ENCODE measurements at places on chromosomes 1 and 21.

DNA sequence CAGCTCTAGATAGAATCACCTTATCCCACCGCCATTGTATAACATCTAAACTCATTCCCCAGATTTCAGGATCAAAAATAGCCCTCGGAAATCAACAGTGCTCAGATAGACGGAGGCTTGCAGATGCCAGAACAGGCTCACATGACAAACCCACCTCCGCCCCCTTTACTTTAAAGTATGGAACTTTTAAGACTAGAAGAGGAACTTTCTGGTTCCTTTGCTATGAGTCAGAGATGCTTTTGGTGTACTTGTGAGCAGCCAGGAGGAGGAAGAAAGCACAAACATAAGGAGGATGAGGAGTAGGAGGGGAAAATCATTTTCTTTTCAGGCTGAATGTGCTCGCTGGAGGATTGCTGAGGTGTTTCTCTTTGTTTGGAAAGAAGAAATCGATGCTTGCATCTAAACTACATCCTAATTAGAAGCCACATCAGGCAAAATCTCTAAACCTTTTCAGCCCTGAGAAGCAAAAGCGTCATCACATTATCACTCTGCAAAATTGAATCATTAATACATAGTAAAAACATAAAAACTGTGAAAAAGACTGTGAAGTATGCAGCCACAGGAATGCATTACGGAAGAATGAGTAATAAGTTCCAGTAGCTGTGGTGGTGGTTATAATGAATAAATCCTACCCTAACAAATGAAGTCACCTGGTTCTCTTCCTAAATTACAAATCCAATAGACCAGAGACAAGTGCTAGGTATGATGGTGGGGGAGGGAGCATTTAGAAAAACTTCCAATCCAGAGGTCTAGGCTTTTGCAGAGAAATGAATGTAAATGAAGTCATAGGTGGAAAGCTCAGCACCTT lies 251.3 kb downstream of the KCNH1 start:
- H3K27me3 ChIP-seq: peaks cover 15% of the 10 kb centered on the region
- no peak for DNase-seq
- H3K36me3 ChIP-seq: no peaks in the 10 kb centered on the region

DNA sequence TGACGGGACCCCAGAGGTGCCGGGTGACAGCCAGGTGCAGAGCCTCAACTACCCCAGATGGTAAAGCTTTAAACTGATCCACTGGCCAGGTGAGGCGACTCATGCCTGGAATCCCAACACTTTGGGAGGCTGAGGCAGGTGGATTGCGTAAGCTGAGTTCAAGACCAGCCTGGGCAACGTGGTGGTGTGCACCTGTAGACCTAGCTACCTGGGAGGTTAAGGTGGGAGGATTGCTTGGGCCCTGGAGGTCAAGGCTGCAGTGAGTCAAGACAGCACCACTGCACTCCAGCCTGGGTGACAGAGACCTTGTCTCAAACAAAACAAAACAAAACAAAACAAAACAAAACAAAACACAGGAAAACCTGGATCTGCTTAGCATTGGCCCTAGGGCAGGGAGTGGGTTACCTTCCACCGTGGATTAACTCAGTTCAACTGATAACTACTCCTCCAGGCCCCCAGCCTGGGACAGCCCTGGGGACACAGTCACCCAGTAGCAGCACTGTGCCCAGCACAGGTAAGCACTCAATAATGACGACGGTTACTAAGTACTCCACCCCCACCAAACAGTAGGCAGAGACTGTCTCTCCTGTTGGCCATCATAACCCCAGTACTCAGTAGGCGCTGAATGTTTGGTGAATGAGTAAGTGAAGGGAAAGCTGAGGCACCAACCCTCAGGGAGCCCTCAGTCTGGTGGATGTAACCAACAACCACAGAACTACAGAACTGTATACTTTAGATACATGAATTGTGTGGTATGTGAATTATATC lies 21.6 kb downstream of the SLC66A1 start:
- H3K4me3 ChIP-seq: no peak overlapping the region
- no peaks in the 10 kb centered on the region for H3K36me3 ChIP-seq
- no peak for DNase-seq
- no peaks in the 10 kb centered on the region for H3K27me3 ChIP-seq
- H3K27ac ChIP-seq: no peak overlapping the region

DNA sequence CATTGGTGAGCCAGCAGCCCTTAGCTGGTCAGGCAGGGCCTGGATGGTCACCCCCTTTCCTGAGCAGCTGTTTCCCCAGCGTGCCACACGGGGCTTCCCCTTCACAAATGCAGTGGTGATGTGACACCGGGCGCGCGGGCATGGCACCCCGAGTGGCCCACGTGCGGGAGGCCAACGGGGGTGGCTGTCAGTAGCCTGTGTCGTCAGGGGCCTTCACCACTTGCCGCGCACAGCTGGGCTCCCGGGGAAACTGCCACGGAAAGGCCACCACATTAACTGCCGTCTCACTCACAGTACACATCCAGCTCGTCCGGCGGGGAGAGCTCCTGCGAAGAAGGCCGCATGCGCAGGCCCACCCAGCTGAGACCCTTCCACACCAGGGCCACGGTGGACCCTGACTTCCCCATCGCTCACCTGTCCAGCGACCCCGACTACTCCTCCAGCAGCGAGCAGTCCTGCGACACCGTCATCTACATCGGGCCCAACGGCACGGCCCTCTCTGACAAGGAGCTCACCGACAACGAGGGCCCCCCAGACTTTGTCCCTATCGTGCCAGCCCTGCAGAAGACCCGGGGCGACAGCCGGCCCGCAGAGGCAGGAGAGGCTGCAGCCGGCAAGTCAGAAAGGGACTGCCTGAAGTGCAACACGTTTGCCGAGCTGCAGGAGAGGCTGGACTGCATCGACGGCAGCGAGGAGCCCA lies 530.5 kb downstream of the KIF26B start:
- peaks cover 5% of the 10 kb centered on the region for H3K36me3 ChIP-seq
- H3K4me1 ChIP-seq: no peaks in the 10 kb centered on the region
- H3K4me3 ChIP-seq: no peak overlapping the region
- DNase-seq: no peak
- H3K27ac ChIP-seq: no peak overlapping the region
- peaks cover 19% of the 10 kb centered on the region for H3K27me3 ChIP-seq

DNA sequence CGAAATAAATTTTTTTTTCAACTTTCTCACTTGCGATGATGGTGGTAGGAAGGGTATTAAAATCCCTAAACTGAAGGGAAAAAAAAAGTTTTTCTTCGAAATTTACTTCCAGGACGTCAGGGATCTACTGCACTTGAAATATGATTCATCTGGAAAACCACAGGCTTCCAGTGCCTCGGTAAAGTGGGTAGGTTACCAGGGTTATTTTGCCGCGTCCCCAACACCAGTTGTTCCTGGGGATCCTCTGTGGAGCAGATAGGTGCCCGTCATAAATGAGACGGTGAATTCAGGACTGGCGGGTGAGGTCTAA lies 773 bp downstream of the RABIF start:
- no peak for DNase-seq
- peak overlapping the region; percentile 87 for H3K27ac ChIP-seq
- peak overlapping the region; percentile 87 for H3K4me3 ChIP-seq
- H3K27me3 ChIP-seq: no peaks in the 10 kb centered on the region
- peaks cover 13% of the 10 kb centered on the region for H3K4me1 ChIP-seq

GRCh38 chr1:101907264-101907663 lies 89.5 kb downstream of the OLFM3 start:
- no peaks in the 10 kb centered on the region for H3K4me1 ChIP-seq
- no peaks in the 10 kb centered on the region for H3K36me3 ChIP-seq
- DNase-seq: no peak
- no peak overlapping the region for H3K27ac ChIP-seq

GRCh38 chr1:22739648-22740385 lies 29.2 kb downstream of the EPHB2 start:
- H3K4me3 ChIP-seq: no peak overlapping the region
- H3K27ac ChIP-seq: no peak overlapping the region
- DNase-seq: no peak
- H3K36me3 ChIP-seq: no peaks in the 10 kb centered on the region
- peaks cover 21% of the 10 kb centered on the region for H3K27me3 ChIP-seq

GRCh38 chr1:240455228-240455821 lies 156.6 kb downstream of the GREM2 start:
- H3K4me3 ChIP-seq: no peak overlapping the region
- no peaks in the 10 kb centered on the region for H3K4me1 ChIP-seq
- no peaks in the 10 kb centered on the region for H3K27me3 ChIP-seq
- no peaks in the 10 kb centered on the region for H3K36me3 ChIP-seq
- DNase-seq: peak; percentile 17

DNA sequence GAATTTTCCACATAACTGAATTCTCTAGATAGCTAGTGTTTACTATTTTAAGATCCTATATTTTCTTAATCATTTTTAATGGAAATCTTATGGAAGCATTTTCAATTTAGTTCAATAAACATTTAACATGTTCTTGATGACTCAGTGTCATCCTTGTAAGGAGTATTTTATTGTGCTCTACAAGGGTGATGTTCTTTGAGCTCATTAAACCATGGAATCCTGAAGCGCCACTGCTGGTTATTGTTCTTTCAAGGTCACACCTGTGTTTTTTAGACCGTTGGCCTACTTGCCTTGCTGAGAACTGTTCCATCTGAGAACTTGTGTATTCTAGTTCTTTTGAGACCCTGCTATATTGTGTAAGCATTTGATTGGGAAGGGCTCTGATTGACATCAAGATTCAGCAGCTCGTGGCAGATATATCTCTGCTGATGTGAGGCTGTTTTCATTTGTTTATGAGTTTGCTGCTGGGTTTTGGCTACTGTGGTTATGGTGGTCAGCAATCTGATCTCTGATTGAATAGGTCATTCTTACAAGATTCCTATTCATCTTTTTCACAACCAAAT lies 132.0 kb downstream of the GIPC2 start:
- no peak overlapping the region for H3K27ac ChIP-seq
- no peaks in the 10 kb centered on the region for H3K4me1 ChIP-seq
- peaks cover 2% of the 10 kb centered on the region for H3K27me3 ChIP-seq
- no peak for DNase-seq

DNA sequence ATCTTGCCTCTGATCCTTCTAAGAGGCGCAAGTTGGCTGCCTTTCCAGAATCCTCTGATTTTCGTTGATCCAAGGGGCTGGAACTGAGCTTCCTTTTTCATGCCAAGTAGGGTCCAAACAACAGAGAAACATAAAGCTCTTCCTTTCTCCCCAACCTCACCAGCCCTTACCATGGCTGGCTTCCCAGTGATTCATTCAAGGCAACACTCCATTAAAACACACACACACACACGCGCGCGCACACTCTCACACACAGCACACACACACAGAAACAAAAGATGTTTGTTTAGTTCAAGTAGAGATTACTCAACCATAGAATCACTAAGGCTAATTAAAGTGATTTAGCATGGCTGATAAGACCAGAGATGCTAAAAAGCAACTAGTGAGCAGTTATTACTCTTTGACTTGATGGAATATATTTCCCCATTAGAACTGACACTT lies 13.0 kb upstream of the GUCA2A start:
- peaks cover 40% of the 10 kb centered on the region for H3K36me3 ChIP-seq
- H3K27ac ChIP-seq: no peak overlapping the region
- H3K27me3 ChIP-seq: no peaks in the 10 kb centered on the region
- H3K4me1 ChIP-seq: peaks cover 26% of the 10 kb centered on the region
- DNase-seq: no peak
- H3K4me3 ChIP-seq: no peak overlapping the region

- no peaks in the 10 kb centered on the region for H3K36me3 ChIP-seq
- H3K27ac ChIP-seq: no peak overlapping the region
- DNase-seq: no peak
- H3K4me1 ChIP-seq: peaks cover 7% of the 10 kb centered on the region
- H3K27me3 ChIP-seq: no peaks in the 10 kb centered on the region
- no peak overlapping the region for H3K4me3 ChIP-seq
Measured at GRCh38 chr1:99745061-99745460, 21.4 kb downstream of the FRRS1 start.

GRCh38 chr1:231544943-231545592 lies 16.6 kb downstream of the TSNAX start:
- DNase-seq: no peak
- H3K27ac ChIP-seq: no peak overlapping the region
- no peak overlapping the region for H3K4me3 ChIP-seq
- H3K36me3 ChIP-seq: peaks cover 8% of the 10 kb centered on the region
- no peaks in the 10 kb centered on the region for H3K27me3 ChIP-seq

DNA sequence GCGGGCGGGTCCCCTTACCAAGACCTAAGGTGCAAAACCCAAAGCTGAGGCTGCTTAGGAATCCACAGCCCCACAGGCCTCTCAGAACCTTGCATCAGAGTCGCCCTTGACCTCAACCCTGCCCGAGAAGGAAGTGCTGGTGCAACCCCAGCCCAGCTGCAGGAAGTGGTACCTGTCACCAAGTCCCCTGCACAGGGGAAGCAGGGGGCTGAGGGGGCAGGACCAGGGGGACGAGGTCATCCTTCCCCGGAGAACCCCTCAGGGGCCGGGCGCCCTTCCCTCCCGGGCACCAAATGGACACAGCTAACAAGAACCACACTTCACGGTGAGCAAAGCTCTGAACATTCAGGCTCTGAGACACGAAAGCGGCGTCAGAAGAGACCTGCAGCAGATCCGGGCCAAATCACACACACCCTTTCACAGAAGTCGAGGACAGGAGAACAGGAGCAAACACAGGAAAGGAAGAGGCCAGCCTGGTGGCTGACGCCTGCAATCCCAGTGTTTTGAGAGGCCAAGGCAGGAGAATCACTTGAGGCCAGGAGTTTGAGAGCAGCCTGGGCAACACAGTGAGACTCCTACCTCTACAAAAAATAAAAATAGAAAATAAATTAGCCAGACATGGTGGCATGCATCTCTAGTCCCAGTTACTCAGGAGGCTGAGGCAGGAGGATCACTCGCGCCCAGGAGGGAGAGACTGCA lies 6.4 kb downstream of the ITGB2 start:
- no peaks in the 10 kb centered on the region for H3K36me3 ChIP-seq
- H3K27me3 ChIP-seq: no peaks in the 10 kb centered on the region
- peaks cover 40% of the 10 kb centered on the region for H3K4me1 ChIP-seq
- peak overlapping the region; percentile 86 for H3K4me3 ChIP-seq

- peaks cover 10% of the 10 kb centered on the region for H3K4me1 ChIP-seq
- H3K27me3 ChIP-seq: peaks cover 2% of the 10 kb centered on the region
- no peak for DNase-seq
- H3K27ac ChIP-seq: no peak overlapping the region
- no peak overlapping the region for H3K4me3 ChIP-seq
Measured at GRCh38 chr1:53432611-53433010, 26.6 kb upstream of the DMRTB1 start.

GRCh38 chr1:240122639-240123613 lies 31.2 kb downstream of the FMN2 start:
- H3K27me3 ChIP-seq: no peaks in the 10 kb centered on the region
- H3K36me3 ChIP-seq: no peaks in the 10 kb centered on the region
- H3K27ac ChIP-seq: no peak overlapping the region
- no peak for DNase-seq
- no peak overlapping the region for H3K4me3 ChIP-seq

DNA sequence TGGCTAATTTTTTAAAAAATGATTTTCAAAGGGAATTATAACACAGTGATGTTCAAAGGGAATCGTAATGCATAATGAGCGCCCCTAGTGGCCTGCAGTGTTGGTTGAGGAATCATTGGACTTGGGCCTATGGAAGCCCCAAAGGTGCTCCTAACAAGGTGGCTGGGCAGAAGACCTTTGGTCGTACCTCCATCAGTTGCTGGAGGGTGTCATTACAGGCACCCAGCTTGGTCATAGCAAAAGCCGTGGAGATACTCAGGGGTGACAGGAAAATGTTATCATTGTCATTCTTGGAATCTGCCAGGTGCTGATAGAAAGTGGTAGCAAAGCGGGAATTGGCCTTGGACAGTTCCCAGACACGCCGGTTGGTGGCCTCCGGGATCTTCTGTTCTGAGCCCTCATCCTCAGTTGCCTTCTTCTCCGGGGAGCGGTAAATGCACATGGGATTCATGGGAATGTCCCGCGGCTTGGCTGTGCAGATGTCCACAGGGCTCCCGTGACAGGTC lies 2.7 kb downstream of the SERPINC1 start:
- H3K36me3 ChIP-seq: peaks cover 5% of the 10 kb centered on the region
- no peak overlapping the region for H3K4me3 ChIP-seq
- DNase-seq: no peak
- no peaks in the 10 kb centered on the region for H3K27me3 ChIP-seq
- no peaks in the 10 kb centered on the region for H3K4me1 ChIP-seq
- H3K27ac ChIP-seq: no peak overlapping the region

Data from naive thymus-derived CD8-positive, alpha-beta T cell (primary cell).